ENCODE measurements at places on chromosomes 7 and 10.

DNA sequence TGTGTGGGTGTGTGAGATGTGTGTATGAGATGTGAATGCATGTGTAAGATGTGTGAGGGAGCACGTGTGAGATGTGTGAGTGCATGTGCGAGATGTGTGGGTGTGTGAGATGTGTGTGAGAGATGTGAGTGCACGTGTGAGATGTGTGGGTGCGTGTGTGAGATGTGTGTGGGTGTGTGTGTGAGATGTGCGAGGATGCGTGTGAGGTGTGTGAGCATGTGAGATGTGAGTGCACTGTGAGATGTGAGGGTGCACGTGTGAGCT, 31.0 kb downstream of the PPIF start:
- DNase-seq = no peak

DNA sequence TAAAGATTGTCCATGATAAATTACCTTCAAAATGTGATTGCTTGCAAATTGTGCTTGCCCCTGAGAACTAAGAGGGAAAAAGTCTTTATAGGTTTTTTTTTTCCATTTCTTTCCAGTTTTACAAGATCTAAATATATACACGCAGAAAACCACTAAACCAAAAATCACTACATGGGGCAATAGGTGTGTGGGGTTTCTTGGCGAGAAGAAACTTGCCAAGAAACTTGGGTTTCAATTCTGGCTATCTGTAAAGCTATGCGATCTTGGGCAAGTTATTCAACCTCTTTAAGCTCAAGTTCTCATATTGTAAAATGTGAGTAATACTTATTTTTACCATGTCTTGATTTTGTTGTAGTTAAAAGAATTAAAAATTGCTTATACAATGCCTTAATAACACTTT, 17.0 kb downstream of the CUBN start:
- DNase-seq = no peak

- DNase-seq = no peak
Measured at GRCh38 chr7:84912993-84913635, 273.7 kb downstream of the SEMA3D start.

DNA sequence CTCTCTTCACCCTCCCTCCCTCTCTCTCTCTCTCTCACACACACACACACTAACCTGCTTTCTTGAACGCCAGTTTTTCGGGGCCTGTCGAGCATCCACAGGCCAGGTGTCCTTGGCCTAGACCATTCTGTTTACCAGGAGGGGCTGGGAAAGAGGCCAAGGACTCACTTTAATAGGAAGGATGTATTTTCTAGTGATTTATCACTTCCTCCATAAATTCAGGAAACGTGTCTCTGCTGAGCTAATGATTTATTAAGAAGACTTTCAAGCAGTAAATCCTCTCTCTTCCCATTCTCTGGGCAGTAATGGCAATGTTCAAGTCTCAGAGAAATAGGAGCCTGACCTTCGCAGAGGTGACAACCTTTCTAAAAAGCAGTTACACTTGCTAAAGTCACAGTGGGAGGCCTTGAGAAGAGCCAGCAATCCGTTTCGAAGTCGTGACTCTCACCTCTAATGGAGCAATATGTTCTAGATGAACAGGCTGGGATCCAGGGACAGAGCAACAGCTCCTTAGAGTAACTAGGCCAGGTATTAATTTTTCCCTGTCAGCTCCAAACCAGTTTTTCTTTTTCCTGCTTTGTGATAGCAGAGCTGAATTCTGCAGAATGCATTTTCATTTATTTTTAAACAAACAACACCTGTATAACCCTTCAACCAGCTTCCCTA, 1357.5 kb upstream of the SORCS1 start:
- DNase-seq = no peak

GRCh38 chr7:104553074-104553473, 224.7 kb downstream of the LHFPL3 start:
- no peak for DNase-seq

GRCh38 chr7:147432576-147432975, 1158.0 kb upstream of the C7orf33 start:
- DNase-seq = no peak

DNA sequence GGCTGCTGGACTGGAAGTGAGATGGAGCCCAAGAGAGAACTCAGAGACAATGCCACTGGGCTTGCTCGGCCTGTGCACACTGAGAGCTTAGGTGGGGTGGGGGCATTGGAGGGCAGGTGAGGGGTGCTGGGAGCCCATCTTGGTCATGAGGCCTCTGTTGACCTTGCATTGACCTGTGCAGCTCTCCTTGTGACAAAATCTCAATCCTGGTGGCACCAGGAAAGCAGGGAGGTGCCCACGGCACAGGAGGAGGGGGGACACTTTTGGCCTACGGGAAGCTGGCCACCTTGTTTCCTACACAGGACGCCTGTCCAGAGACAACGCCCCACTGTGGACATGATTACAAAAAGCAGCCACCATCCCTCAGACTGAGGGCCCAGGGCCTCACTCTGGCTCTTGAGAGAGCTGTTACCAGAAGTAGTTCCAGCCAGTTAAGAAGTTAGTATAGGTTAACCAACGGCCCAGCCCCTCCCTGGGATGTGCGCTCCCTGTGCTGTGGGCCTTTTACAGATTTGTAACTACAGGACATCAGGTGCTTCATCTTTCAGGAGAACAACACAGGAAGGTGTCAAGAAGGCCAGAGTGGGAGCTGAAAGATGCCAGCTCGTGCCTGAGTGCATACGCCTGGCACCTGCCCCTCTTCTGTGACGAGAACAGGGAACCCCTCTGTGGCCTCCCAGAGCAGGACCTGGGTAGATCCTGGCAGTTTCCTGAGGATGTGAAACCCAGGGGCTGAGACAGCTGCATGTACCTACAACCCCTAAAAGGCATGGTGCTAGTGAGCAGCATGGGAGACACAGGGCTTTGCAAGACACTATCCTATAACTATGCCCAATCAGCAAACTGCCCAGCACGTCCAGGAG, 10.3 kb downstream of the PKD1L1 start:
- DNase-seq = no peak

- no peak for DNase-seq
Measured at GRCh38 chr7:131106681-131107336, 220.9 kb upstream of the MKLN1 start.

All from type B pancreatic cell (in vitro differentiated cells).